NCI-H1105 treated with DMSO at 0.1 percent for 48 hours (cell line): ENCODE measurements at places on chromosomes 5 and 9.

GRCh38 chr5:23613566-23613965, 106.2 kb downstream of the PRDM9 start:
- DNase-seq: no peak

- no peak for DNase-seq
Measured at GRCh38 chr9:74847478-74848152, 40.1 kb downstream of the TRPM6 start.

GRCh38 chr9:92467041-92467440, 15.3 kb downstream of the ASPN start:
- no peak for DNase-seq

DNA sequence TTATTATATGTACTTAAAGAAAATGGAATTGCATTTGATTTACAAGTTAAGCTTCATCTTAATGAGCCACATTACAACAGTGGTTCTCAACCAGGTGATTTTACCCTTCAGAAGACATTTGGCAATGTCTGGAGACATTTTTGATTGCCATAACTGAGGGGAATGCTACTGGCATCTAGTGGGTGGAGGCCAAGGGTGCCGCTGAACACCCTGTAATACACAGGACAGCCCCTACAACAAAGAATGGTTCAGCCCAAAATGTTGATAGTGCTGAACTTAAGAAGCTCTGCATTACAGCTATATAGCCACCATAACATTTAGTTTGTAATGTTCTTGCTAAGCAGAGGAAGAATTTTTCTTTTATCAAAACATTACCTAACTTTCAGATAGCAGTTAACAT, 103.1 kb downstream of the PAM start:
- no peak for DNase-seq

- DNase-seq: no peak
Measured at GRCh38 chr5:45695804-45696156, 400 bp downstream of the HCN1 start.

DNA sequence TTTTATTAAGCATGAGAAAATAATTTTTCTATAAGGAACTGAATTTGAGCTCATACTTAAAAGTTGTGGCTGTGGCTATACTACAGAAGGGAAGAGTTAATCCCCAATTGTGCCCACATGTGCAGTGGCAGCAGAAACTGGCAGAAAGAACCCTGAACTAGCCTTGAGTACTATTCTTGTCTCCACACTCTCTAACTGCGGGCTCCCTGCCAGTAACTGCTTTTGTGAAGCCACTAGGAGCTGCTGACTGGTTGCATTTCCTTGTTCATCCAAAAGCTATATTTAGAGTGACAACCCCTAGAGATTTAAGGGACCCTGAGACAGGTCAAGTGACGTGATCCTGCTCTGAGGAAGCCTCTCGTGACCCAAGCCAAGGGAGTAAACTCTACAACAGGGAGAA, 238.6 kb downstream of the ELAVL2 start:
- DNase-seq: no peak

GRCh38 chr5:148984345-148984744, 78.5 kb downstream of the SH3TC2 start:
- no peak for DNase-seq

GRCh38 chr9:31065691-31066090, 1318.8 kb upstream of the ACO1 start:
- no peak for DNase-seq
